ENCODE measurements at places on chromosomes 12 and 14. TPM values are rescaled to one million over a fixed set of nuclear protein-coding genes. Genes with fewer than 3 reads are reported as not detected.

DNA sequence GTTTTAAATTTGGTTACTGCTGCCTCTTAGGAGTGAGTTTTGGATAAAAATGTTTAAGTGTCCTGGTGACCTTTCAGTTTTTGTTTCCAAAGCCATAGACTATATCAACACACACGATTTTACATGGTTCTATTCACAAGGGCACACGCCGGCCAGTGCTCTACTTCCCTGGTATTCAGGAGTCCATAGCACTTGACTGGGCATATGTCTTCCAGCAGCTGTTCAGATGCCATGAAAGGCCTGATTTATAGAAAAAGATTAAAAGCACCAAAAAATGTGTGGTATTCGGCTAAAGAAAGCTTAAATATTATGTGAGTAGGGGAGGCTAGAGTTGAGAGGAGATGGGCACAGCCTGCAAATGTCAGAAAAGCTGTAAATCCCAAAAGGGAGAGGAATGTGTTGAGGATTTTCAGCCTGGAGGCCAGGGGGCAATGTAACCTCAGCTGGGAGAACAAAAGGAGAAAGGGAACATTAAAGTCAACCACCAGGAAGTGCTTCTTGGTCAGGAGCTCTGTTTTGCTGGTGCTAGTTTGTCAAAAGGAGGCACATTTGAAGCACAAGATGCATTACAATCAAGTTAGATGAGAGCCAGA is 478.4 kb downstream of the RAD51B start:
- no peak overlapping the region for H3K4me3 ChIP-seq
- no peak for DNase-seq
- H3K36me3 ChIP-seq, result no peaks in the 10 kb centered on the region
- no peak overlapping the region for H3K27ac ChIP-seq

- no peaks in the 10 kb centered on the region for H3K27me3 ChIP-seq
- H3K27ac ChIP-seq, result no peak overlapping the region
- H3K36me3 ChIP-seq, result no peaks in the 10 kb centered on the region
Observed at GRCh38 chr14:79575032-79575431, 636.3 kb downstream of the DIO2 start.

DNA sequence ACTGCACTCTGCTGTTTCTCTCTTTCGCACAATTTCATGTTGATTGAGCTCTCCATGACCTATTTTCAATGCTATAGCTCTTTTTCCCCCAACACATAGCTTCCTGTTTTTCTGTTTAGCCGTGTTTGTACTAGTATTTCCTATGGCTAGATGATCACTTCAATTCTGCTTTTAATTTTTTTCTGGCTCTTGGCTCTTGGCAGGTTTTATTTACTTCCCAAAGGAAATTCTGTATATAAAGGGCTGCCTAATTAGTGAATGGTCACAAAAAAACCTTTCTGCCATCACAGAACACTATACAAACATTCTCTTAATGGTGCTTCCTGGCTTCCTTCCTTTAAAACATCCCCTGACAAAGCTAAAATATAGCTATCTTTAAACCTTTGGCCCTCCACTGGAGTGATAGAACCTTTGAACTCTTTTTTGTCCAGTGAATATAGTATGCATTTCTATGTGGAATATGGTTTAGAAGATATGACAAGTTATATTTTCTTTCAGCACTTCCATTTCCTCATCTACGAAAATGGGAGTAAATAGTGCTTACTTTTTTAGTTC is 88.2 kb downstream of the RASSF9 start:
- no peaks in the 10 kb centered on the region for H3K27me3 ChIP-seq
- H3K4me3 ChIP-seq, result no peak overlapping the region
- no peaks in the 10 kb centered on the region for H3K36me3 ChIP-seq
- H3K4me1 ChIP-seq, result no peaks in the 10 kb centered on the region
- H3K27ac ChIP-seq, result no peak overlapping the region
- DNase-seq, result no peak

DNA sequence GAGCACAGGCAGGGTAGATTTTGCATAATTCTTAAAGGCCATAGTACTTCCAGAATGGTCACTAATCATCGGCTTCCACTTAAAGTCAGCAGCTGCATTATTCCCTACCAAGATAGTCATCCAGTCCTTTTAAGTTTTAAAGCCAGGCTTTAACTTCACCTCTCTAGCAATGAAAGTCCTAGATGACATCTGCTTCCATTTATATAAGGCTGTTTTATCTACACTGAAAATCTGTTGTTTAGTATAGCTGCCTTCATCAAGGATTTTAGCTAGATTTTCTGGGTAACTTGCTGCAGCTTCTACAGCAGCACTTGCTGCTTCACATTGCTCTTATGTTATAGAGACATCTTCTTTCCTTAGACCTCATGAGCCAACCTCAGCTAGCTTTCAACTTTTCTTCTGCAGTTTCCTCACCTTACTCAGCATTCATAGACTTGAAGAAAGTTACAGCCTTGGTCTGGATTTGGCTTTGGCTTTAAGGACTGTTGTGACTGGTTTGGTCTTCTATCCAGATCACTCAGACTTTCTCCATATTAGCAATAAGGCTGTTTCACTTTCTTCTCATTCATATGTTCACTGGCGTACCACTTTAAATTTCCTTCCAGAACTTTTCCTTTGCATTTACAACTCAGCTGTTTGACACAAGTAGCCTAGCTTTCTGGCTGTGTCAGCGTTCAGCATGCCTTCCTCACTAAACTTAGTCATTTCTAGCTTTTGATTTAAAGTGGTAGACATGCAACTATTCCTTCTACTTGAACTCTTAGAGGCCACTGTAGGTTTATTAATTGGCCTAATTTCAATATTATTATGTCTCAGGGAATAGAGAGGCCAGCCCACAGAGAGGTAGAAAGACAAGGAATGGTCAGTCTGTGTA is 209.9 kb upstream of the GARIN2 start:
- H3K36me3 ChIP-seq, result no peaks in the 10 kb centered on the region
- no peak for DNase-seq
- no peak overlapping the region for H3K27ac ChIP-seq
- no peaks in the 10 kb centered on the region for H3K27me3 ChIP-seq
- H3K4me1 ChIP-seq, result no peaks in the 10 kb centered on the region

KLRD1 gene
- total RNA-seq, result 0.45 TPM

Measured in astrocyte (in vitro differentiated cells and primary cell).